ENCODE measurements at places on chromosomes 12 and 14. TPM values are rescaled to one million over a fixed set of nuclear protein-coding genes. Genes with fewer than 3 reads are reported as not detected.

The RASSF8 gene
- 36.9 TPM for total RNA-seq

The STRAP gene
- 229 TPM for total RNA-seq

DNA sequence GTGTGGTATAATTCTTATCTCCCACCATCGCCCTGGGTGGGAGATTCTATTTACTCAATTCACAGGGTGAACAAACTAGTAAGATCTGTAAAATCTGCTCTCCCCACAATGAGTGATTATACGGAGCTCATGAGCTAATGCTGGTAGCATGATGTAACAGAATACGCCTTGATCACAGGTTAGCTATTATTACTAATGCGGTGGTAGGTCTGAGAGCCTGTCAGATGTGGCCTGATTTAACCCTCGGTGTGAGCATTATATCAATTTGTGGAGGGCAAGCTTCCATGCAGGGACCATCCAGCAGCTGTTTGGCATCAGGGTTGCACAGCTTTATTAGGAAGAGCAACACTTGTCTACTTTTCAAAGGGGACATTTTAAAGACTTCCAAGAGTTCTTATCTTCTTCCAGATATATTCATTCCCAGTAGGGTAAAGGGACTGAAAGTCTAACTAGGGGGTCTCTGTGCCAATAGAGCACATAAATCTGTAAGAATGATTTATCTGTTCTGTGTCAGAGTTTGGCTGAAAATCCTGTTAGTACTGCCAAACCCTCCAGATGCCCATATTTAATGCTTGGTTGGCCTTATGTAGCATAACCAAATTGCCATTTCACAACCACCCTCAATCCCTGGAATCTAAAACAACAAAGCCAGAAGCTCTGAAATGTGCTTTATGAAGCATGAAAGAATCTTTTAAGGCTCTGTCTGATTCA lies 18.7 kb downstream of the TSHR start:
- H3K27ac ChIP-seq, result no peak overlapping the region
- H3K4me1 ChIP-seq, result peaks cover 2% of the 10 kb centered on the region
- no peak for DNase-seq
- H3K4me3 ChIP-seq, result no peak overlapping the region

DNA sequence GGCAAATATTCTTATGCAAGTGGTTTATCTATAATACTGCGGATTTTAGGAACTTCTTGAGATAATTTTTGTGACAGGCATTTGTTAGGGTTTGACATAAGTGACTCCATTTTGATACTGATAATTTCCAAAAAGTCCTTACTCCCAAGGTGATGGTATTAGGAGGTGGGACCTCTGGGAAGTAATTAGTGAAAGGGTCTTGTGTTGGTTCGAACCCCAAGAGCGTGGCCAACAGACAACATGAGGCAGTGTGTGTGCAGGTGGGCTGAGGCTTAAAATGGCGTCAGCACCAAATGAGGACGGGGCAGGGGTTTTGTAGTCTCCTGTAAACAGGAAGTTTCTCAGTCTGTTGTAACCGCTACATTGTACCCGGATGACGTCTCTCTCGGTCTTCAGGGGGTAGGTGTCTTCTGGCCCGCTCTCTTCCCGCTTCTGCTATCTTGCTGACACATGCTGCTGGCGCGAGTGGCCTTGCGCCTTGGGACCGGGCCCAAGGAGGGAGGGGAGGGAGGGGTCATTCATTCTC lies 1.7 kb upstream of the C12orf43 start:
- no peak overlapping the region for H3K27ac ChIP-seq
- peaks cover 3% of the 10 kb centered on the region for H3K27me3 ChIP-seq
- no peaks in the 10 kb centered on the region for H3K36me3 ChIP-seq
- no peak overlapping the region for H3K4me3 ChIP-seq

The FGF23 gene
- total RNA-seq, result 0.14 TPM

The KRT85 gene
- not detected for total RNA-seq
